HCEC 1CT (cell line): ENCODE measurements at places on chromosomes 1 and 21.

DNA sequence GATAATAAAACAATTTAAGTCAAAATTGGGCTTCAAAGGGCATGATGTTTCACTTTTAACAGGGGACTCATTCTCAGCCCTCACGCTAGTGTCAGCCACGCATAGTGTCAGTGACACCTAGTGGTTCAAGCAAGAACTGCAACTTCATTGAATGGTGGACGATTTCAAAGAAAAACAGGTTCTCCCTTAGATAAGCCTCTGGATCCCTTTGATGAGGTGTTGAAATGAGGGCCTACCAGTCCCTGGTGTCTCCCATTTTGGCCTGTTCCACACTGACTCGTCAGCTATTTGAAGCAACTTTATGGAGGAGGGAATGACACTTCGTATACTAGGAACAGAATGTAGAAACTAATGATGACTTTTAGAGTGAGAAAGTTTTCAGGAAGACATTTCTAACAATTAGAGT is 56.2 kb downstream of the FCRL5 start:
- DNase-seq: peak; percentile 1

GRCh38 chr1:201761178-201761577 is 67.8 kb upstream of the IPO9 start:
- DNase-seq: no peak

GRCh38 chr1:228457396-228458176 is 29.6 kb upstream of the RNF187 start:
- DNase-seq: peak; percentile 97

DNA sequence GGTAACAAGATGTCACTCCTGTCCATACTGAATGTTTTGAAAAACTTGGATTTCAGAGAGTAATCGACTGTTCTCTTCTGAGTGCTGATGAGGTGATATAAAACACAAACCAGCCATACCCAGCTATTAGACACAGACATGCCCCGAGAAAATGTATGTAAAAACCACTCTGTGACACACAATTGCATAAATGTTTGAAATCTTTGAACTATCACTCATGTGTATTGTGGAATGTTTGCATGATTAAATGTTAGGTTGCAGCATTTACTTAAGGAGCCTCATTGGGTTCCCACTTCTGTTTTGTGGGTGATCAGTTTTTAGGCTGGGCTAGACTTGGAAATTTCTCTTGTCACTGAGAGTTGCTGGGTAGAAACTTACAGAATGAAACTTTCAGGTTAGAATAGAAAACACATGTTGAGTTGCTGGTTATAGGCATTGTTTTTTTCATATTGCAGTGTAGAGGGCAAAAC is 270.4 kb upstream of the B3GALT2 start:
- DNase-seq: no peak

DNA sequence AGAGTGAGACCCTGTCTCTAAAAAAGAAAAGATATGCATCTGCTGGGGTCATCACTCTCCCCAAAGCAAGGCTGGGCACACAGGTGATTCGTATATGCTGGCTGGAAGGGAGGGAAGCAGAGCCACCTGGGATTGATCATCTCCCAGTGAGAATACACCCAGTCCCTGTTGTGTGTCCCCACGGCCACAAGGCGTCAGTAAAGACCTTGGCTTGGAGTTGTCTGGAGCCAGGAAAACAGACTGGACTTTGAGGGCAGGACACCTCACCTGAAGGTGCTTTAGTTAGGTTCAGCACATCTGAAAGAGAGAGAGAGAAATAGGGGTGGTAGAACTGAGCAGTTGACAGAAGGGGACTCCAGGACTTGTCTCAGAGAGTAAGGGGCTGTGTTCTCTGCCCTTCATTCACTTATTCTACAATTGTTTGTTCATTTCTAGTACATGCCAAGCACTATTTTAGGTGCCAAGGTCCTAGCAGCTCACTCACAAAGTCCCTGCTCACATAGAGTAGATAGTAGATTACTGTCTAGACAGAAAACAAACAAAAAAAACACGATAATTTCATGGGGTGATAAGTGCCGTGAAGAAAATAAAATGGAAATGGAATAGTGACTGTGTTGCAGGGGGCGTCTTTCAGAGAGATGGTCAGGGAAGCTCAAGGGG is 13.5 kb downstream of the CITED4 start:
- peak; percentile 44 for DNase-seq

- DNase-seq: peak; percentile 7
Measured at GRCh38 chr21:44872649-44873355, 688 bp downstream of the PTTG1IP start.

- DNase-seq: no peak
Measured at GRCh38 chr1:245448975-245449431, 294.2 kb downstream of the KIF26B start.

- no peak for DNase-seq
Measured at GRCh38 chr1:217781056-217781455, 149.9 kb downstream of the SPATA17 start.

GRCh38 chr1:201360901-201361651 is 16.4 kb downstream of the TNNT2 start:
- no peak for DNase-seq

DNA sequence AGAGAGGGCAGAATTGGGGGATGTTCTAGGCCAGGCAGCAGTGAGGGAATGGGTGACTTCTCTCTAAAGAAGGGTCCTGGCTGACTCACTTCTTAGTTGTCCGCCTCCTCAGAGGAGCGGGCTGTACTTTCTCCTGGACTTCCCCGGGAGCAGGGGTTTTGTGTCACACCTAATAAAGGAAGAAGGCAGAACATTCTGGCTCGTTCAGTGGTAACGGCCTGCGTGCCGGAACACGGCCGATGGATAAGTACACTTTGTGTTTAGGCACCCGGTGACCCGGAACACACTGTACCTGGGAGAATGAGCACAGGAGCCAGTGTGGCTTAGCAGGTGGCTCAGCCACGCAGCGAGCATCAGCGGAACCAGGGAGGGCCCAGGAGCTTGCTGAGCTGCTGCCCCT is 84.7 kb downstream of the FBXO2 start:
- DNase-seq: no peak

DNA sequence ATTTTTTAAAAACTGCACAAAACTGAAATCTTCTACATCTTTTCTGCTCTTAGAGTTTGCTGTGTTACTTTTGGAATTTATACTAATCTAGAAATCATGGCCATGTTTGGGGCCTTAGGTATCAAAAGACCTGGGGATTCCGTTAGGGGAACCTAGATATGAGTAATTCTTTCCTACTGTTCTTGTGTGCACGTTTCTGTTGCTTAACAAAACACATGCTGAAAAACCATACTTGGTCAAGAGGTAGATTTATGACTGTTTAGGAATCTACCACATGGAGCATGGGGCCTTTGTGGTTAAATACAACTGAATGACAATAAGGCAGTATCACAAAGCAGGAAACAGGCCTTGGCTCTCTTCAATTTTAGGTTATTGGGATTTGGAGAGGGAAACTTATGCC is 291.9 kb upstream of the USP25 start:
- peak; percentile 36 for DNase-seq

DNA sequence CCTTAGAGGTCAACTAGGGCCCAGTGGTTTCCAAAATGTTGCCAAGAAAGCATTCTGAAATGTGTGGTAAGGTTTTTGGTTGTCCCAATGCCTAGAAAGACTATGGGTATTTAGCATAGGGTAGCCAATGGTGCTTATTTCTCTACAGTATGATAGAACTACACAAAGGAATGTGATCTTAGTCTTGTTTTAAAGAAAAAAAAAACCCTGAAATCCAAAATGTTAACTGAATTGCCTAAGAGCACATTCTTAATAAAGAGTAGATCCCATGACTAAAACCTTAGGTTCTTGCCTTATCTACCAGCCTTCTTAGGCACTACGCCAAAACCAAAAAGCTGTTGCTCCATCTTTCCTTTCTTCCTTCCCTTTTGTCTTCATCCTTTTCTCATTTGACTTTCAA is 428.2 kb downstream of the MRPL39 start:
- DNase-seq: peak; percentile 16

GRCh38 chr1:20242890-20243479 is 47.7 kb upstream of the VWA5B1 start:
- DNase-seq: no peak

GRCh38 chr1:246165826-246166709 is 341.0 kb downstream of the SMYD3 start:
- DNase-seq: no peak

DNA sequence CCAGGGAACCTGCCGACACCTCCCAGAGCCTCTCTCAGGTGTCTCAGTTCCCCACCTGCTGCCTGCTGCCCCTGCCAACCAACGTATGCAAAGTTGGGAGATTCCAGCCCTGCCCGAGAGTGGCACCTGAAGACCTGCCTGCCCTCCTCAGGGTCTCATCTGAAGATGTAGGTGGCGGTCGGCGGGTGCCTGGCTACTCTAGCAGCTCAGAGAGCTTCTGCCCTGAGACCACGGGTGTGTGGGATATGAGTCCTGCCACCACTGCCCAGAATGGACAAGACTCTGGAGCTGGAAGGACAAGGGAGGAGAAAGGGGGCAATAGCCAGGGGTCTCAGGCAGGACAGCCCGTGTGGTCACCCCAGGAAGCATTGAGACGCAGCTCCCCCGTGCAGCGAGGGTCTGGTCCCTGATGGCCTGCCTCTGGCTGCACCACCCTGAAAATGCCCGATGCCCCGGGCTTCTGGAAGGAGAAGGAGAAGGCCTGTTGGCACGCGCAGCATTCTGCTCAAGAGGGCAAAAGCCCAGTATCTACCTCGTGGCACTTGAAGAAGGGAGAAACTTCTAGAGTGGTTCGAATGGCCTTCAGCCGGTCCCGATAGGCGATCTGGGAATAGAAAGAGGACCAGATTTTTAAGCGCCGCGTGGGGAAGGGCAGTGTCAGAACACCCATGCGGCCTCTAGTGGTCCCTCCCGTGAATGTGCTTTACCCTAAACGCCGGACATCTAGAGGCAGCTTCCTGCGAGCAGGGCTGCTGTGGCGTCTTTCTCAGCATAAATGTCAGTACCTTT is 88.8 kb downstream of the STUM start:
- DNase-seq: peak; percentile 41

- no peak for DNase-seq
Measured at GRCh38 chr1:152343006-152343405, 16.8 kb downstream of the FLG2 start.

- DNase-seq: no peak
Measured at GRCh38 chr1:154837034-154837671, 32.9 kb downstream of the KCNN3 start.

DNA sequence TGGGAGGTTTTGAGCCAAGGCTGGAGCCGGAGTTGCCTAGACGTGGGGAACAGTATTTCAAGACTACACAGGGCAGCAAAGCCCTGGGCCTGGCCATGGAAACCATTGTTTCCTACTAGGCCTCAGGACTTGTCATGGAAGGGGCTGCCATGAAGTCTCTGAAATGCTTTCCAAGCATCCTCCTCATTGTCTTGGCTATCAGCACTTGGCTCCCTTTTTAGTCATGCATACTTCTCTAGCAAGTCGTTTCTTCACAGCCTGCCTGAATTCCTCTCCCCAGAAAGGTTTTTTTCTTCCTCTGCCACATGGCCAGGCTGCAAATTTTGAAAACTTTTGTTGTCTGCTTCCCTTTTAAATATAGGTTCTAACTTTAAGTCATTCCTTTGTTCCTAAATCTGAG is 406.6 kb upstream of the TMPRSS15 start:
- DNase-seq: no peak

- DNase-seq: peak; percentile 65
Measured at GRCh38 chr1:234658138-234658537, 48.2 kb upstream of the IRF2BP2 start.

DNA sequence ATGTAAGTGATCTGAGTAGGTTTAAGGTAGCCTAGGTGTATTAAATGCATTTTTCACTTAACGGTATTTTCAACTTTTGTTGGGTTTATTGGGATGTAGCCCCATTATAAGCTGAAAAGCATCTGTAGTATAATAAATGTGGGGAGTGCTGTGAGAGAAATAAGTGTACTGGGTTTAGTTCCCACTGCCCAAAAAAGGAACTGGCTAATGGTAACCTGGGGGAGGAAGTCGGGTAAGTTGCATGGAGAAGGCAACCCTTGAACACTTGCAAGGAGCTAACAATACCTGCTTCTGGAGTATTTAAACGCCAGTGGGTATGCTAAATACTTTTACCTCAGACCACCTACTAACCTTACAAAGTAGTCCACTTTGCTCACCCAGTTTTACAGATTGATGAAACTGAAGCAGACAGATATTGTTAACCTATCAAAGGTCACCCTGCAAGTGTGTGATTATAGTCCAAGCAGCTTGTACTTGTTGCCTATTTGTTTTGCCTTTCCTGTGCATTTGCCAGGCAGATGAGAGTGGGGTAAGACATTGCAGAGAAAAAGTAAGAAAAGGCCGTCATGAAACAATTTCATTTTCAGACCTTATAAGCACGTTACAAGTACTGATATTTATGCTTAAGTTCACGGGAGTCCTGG is 7.6 kb upstream of the SHISA4 start:
- DNase-seq: no peak

- no peak for DNase-seq
Measured at GRCh38 chr1:227846265-227846858, 30.9 kb downstream of the PRSS38 start.

DNA sequence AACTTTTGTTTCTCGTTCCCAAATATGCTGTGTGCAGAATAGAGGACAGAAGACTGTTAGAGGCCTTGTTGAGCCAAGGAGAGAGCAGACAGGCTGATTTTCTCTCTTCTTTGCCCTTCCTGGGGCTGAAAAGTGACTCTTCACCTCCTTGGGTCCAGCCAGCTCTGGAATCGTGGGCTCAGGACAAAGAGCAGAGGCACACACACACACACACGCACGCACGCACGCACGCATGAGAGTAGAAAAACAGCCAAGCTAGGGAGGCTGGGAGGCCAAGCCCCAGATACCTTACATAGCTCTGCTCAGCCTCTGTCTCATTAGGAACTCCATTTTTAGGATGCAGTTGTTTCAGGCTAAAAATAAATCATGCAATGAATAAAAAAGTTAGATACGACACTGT is at the start of gene CASQ2:
Gene CASQ2, minus strand, starts transcription at position 166 of the 400 bp plus-strand sequence. CDS start 173 bp downstream, outside the sequence.
- no peak for DNase-seq

- peak; percentile 28 for DNase-seq
Measured at GRCh38 chr1:178189814-178190213, 95.9 kb downstream of the RASAL2 start.

DNA sequence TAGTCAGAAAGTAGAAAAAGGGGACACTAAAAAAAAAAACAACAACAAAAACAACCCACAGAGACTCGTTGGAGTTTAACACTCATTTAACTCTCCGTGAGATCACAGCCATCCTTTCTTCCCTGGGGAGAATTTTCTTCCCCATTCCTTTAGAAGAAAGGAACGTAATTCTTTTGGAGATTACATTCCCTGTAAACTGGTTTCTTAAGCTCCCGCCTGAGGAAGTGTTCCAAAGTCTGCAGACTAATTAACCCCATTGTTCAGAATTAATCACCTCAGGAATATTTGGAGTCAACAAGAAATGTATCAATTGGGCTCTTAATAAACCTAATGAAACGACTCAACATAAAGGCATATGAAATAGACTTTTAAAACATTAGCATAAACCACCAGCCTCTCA is 228.2 kb upstream of the CSF3R start:
- no peak for DNase-seq
